ENCODE measurements at places on chromosomes 4 and X.

GRCh38 chrX:50697691-50698090 lies 116.3 kb downstream of the SHROOM4 start:
- peak; percentile 71 for ATAC-seq

- ATAC-seq: no peak
Measured at GRCh38 chr4:169803413-169803812, 45.7 kb upstream of the HPF1 start.

DNA sequence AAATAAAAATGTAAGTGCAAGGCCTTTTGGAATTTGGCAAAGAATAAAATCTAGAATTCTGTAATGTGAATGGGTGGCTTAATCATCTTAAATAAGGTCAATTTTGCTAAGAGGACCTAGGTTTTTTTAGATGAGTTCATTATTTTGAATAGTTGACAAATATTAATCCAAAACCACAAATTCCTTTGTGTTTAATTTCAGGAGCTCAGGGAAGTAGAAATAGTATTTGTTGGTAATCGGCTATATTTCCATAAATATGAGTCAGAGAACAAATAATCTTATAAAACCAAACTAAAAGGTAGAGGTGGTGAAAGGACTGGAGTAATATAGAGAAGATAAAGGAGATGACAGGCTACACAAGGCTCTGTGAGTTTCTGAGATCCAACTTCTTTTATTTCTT lies 190.4 kb upstream of the TLL1 start:
- no peak for ATAC-seq

DNA sequence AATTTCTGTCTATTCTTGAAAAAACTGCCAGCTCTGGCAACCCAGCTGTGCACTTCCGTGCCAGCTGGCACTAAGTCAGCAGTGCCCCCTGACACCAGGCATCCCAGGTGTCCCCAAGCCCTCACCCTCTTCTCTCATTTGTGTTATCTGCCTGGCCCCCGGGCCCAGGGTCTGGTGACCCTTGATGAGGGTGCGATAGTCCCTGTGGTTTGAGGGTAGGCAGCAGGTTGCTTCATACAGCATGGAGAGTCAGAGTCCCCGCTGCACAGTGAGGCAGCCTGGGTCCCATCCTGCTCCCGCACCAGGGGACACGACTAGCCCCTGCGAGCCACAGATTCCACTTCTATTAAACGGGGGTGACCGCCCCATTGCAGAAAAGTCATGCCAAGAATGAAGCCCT lies 1.9 kb downstream of the MAN2B2 start:
- ATAC-seq: no peak

DNA sequence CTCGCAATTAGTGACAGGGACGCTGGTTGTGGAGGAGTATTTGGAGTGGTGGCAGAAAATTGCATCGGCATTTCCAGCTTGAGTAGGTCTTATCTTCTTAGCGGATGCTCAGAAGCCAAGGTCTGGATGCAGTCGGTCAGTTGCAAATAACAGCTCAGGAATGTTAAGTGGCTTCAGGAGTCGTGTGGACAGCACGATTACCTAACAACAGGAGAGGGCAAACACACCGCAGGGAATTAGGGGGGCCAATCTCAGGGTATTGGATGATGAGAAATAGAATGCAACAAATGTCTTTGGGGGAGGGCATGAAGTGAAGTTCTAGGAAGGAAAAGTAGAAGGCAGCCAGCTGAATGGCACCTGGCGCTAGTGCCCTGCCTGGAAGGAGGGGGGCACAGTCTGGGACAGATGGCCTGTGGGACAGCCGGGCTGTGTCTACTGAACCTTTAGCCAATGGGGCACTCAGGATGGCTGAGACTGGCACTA lies 11.8 kb downstream of the RASL11B start:
- ATAC-seq: no peak

DNA sequence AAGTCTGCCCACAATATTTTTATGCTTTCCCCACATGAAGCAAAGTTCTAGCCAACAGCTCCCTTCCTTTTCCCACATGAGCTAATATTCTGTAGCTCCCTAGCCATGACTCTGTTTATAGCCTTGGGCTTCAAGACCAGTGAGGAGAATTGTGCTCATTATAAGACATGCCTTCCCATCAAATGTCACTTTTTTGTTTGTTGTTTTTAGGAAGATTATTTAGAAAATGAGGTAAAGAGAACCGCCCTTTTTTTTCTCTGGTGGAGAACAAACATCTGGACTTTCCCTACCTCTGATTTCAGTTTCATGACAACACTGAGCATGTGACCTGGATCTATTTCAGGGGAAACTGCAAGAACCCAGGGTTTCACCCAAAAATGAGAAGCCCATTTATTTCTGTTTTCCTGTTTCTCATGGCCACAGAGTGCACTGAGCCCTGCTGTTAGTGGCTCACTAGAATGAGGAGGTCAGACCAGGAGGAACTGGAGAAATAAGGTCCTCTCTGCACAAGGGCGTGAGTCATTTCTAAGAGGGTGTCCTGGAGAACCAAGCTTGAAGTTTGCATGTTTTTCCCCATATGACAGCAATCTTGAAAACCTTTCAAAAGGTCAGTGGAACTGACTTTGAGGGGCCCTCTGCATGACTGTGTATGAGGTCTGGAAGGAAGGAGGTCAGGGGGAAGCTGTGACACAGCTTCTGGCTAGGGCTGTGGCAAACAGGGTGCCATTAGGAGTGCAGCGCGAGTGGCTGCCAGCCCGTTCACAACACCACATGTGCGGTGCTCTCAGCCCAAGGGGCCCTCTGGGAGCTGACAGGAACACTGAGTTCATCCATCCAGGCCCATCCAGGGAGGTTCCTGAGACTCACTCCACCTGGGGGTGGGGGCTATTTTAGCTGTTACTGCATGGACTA lies 55.2 kb downstream of the CHST7 start:
- ATAC-seq: peak; percentile 84

- ATAC-seq: no peak
Measured at GRCh38 chrX:37717708-37718107, 32.1 kb downstream of the XK start.

Data from gastroesophageal sphincter (tissue), 4 donors.